Osteocyte (in vitro differentiated cells): ENCODE measurements at places on chromosomes 13 and 19. TPM values are rescaled to one million over a fixed set of nuclear protein-coding genes. Genes with fewer than 3 reads are reported as not detected.

DNA sequence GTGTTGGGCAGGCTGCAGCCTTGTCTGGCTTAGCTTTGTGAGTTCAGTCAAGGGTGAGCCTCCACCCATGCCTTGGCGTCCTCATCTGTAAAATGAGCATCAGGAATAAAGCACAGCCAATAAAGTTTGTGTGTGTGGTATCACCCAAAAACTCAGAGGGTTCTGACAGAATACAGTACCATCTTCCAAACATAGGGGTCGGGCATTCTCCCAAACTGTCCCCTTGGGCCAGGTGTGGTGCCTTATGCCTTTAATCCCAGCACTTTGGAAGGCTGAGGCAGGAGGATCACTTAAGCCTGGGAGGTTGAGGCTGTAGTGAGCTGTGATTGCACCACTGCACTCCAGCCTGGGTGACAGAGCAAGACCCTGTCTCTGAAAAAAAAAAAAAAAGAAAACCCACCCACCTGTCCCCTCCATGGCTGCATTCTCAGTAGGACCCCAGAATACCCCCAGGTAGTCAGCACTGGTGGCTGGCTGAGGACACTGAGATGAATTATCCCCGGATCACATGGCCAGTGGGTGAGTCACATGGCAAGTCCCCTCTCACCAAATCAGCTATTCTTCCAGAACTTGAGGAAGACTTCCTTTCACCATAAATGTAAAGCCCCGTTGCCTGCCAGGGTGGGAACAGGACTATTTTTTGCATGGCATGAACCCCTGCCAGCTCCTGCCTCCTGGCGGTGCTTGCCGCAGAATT, 18.6 kb downstream of the POP4 start:
- DNase-seq: no peak

DNA sequence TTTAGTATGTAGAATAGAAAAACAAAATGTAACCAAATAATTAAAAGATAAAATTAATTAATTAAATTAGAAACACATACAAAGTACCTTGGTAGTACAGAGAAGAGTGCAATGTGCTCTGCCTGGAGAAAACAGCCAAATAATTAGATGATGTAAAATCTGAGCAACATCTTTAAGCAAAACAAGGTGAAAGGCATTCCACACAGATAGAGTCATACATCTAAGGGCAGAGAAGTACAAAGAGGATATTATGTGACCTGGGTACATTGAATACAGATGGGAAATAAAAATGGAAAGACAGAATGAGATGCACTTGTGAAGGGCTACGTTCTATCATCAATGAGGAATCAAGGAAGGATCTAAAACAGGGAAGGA, 25.2 kb upstream of the FNDC3A start:
- DNase-seq: no peak

DNA sequence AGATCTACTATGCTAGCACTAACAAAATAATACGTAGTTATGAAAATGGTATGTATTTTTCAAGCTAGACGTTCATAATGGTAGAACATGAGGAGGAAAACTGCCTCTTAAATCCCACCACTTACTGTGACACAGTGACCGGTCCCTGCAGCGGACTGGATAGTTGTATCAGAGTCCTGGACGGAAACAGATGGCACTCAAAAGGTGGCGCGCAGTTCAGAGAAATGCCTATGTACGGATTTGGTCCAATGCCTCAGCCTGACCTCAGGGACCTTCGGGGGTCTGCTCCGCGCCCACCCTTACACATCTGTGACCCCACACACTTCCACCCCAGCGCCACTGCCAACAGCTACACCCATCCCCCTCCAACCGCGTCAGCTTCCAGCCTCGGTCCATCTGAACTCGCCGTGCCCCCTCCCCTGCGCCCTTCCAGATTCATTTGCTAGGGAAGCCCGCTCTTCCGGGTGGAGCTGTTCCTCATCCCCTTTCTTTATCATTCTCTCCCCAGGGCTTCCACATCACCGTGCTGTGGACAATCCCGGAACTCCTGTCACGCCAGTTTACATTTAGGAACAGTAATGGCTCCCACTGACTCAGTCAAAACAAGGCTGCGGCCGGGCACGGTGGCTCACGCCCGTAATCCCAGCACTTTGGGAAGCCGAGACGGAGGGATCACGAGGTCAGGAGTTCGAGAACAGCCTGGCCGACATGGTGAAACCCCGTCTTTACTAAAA, 792 bp upstream of the LENG8 start:
- no peak for DNase-seq

DNA sequence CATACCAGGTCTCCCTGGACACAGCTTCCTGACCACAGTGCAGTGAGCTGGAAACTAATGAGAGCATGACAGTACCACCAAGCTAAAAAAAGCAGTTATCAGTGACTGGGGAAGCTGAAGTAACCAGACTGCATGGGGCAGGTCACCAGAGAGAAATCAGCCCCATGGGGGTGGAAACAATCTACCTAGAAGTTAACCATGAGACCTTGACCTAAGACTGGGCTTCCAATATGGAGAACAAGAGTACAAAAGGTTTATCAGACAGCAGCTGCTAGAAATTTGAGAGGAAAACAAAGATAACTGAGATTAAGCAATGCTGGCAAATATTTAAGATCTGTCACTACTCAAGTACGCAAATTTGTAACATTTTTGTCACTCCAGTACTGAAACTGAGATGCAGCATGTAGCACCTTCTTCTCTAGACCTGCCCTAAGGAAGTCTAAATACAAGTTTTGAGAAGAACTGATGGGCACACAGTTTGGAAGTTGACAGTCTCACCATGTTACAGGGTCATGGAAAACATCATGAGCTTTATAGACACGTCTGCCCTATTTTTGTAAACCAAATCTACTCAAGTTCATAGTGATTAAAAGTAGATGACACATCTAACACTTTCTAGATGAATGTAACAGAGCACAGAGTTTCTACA, 2641.8 kb upstream of the PCDH20 start:
- DNase-seq: no peak

- no peak for DNase-seq
Measured at GRCh38 chr13:96200810-96201209, 110.9 kb downstream of the HS6ST3 start.

CGB1 gene
- total RNA-seq: not detected in 2 replicates

DNA sequence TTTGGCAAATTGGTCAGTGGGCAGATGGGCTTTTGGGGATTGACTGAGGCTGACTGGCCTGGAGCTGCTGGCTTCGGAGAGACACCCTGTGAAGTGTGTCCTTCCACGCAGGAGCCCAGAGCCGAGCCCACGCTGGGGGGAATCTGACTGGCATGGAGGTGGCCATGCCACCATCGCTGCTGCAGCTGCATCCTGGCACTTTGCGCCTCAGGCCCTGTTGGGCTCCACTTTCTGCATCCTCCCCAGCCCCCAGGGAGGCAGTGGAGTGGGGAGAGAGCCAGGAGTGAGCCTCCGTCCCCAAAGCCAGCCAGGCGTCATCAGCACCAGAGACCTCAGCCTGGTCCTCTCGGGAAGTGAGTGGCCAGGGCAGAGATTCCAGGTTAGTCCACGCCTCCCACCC, 17.0 kb upstream of the NCCRP1 start:
- DNase-seq: no peak

DNA sequence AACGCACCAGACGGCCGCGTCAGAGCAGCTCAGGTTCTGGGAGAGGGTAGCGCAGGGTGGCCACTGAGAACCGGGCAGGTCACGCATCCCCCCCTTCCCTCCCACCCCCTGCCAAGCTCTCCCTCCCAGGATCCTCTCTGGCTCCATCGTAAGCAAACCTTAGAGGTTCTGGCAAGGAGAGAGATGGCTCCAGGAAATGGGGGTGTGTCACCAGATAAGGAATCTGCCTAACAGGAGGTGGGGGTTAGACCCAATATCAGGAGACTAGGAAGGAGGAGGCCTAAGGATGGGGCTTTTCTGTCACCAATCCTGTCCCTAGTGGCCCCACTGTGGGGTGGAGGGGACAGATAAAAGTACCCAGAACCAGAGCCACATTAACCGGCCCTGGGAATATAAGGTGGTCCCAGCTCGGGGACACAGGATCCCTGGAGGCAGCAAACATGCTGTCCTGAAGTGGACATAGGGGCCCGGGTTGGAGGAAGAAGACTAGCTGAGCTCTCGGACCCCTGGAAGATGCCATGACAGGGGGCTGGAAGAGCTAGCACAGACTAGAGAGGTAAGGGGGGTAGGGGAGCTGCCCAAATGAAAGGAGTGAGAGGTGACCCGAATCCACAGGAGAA, 1.9 kb downstream of the PPP1R12C start:
- DNase-seq: no peak
